ENCODE measurements at places on chromosomes 12 and 14.

- DNase-seq, result peak; percentile 41
Measured at GRCh38 chr12:2266666-2267620, 214.2 kb downstream of the CACNA1C start.

- no peak for DNase-seq
Measured at GRCh38 chr14:105855893-105856675, 329.7 kb downstream of the TMEM121 start.

GRCh38 chr14:96017882-96018281, 21.3 kb upstream of the C14orf132 start:
- DNase-seq, result no peak

GRCh38 chr12:55658635-55659391, 22.1 kb downstream of the OR10P1 start:
- DNase-seq, result no peak

- peak; percentile 91 for DNase-seq
Measured at GRCh38 chr14:102187044-102187443, 47.3 kb downstream of the WDR20 start.
